ENCODE measurements at places on chromosomes 1 and 21.
A peak's percentile ranks its signal among the peaks of the same experiment; 100 is the strongest.

- DNase-seq, result peak; percentile 23
Measured at GRCh38 chr1:169595764-169596711, 9.8 kb upstream of the F5 start.

DNA sequence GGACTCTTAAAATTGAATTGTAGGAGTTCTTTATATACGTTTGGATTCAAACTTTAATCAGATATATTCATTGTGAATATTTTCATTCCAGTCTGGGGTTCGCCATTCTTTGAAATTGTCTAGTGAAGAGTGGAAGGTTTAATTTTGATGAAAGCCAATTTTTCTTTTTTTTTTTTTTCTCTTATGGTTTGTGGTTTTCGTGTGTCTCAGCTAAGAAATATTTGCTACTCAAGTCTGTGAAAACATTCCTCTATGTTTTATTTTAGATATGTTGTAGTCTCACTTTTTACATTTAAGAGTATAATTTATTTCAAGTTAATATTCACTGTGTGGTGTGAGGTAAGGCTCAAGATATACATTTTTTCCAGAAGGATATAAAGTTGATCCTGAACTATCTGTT lies 220.5 kb downstream of the KCNT2 start:
- no peak for DNase-seq

DNA sequence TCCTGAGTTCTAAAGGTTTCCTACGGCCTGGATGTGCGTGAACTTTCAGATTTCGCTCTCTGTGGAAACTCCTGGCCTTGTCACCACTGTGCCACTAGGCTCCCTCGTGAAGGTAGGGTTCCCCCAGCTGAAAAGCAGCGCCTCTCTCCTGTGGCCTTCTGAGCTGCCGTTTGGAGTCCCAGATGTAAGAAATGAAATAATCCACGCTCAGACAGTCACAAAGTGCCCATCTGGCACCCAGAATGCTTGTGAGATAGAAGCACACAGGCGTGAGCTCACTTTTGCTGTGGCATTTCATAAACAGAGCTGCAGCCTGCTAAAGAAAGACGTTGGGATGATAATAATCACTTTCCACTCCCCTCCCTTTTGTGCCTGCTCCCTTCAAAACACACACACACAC lies 65.8 kb downstream of the LMO4 start:
- no peak for DNase-seq

DNA sequence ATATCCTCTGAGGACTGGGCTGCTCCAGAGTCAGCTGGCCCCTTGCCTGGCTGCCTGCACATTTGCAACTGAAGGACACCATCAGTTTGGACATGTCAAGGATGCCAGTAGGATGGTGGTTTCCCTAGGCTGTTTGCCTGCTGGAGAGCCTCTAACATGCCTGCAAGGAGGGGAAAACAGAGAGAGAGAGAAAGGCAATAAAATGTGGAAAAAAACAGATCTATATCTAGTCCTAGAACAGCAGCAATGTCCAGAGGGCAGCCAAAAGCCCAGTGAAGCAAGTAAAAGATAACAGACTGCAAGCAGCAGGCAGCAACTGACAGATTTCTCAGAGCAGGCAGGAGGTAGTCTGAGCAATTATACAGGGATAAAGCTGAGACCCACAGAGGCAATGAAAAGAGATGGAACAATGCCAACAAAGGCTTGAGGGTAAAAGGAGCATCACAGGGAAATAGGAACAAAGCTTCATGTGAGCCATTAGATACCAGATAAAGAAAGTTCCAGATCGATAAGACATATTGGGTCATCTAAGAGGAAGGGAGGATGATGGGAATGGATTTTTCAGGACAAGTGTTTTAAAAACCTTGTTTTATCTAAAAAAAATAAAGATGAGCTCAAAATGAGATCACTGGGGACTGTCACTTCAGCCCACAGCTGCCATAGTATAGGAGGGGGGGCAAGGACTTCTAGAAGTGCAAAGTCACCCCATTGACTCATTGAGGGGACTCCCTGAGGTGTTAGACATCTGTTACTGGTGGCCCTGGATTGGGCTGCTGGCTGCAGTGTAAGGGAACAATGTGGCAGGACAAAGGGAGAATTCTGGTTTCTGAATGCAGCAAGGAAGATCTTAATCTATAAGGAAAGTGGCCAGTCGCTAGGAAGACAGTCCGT lies 38.6 kb upstream of the GADD45A start:
- no peak for DNase-seq

- DNase-seq, result peak; percentile 62
Measured at GRCh38 chr1:115829023-115829674, 11.8 kb downstream of the NHLH2 start.

DNA sequence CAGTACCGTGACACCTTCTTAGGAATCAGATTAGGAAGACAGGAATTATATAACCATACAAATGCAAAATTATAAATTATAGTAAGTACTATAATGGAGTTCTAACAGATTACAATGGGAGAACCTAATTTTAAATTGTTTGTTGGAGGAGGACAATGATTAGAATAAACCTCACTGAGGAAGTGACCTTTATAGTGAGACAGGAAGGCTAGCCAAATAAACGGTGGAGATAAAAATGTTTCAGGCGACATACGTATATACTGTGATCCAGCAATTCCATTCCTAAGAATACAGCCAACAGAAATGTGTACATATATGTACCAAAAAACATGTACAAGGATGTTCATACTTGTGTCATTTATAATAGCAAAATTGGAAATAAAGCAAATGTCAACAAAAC lies 15.2 kb downstream of the SYNJ1 start:
- DNase-seq, result no peak

- no peak for DNase-seq
Measured at GRCh38 chr1:98975810-98976209, 28.9 kb downstream of the PLPPR5 start.

DNA sequence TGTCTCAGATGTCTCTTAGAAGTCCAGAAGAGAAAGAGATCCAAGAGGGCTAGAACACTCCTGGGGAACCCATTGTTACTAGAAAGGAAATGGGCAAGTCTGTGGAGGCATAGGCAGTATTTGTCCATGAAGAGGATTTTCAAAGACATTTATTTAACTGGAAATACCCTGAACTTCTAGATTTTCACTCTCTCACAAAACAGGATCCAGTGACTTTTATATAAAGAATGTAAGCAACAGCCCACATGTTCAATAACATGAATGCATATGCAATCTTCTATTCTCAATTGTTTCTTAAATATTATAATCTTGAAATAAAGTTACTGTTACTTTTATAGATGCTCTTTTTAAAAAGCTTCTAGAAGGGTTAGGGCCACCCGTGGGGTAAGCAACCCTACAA lies 53.4 kb downstream of the TBX15 start:
- no peak for DNase-seq
